Dorsolateral prefrontal cortex (tissue), 122 donors: ENCODE measurements at places on chromosomes 3 and 15.

- no peak for DNase-seq
Measured at GRCh38 chr15:90711842-90712241, 5.3 kb upstream of the BLM start.

DNA sequence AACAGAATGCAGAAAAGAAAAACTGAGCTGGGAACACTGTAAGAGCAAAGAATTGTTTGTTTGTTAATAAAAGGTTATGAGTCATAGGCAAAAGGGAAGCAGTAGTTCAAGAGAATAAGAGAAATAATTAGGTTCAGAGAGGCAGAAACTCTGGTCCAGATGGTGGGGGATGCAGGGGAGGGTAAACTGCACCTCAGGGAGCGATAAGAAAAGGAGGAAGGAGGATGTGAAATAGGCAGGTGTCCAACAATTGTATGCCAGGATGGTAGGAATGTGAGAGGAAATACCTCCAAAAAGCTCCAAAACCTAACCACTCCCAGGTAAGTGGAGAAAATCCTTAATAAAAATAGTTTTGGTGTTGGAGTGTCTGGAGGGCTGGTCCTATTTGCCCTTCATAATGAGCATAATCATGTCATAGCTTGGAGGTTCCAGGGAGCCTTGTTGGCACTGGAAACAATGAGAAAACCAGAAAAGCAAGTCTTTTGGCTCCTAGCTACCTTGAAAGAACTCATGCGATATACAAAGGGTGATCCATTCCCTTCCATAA is 405.4 kb upstream of the TBL1XR1 start:
- DNase-seq, result no peak

DNA sequence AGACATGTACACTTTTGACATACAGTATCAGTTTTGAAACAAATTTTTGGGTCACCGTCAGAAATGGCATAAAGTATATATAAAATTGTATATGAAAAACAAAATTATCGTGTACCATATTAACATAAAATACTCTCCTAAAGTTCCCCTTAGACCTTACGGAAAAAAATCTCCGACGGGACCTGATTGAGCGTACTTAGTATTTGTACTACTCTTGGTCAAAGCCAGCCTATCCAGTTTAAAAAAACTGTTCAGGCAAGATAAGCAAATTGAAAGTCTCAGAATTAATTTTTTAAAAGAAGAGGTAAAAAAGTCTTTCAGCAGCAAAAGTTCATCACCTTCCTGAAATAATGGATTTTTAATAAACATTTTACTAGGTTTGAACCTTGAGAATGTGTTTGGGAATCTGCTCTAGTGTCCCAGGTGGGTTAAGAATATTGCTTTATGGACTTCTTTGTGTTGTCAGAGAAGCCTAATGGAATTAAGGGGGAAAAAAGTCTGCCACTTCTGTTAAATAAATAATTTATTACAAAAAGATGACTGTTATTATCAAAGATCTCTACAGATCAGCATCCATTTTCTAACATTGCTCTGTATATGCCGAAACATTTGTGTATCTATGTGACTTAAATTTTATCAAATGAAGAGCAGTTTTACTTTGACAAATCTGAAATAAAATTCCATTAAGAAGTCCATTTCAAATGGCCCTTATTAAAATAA is 48.6 kb downstream of the ZBTB20 start:
- no peak for DNase-seq

- no peak for DNase-seq
Measured at GRCh38 chr3:165081183-165081582, 2.9 kb upstream of the SI start.

- DNase-seq, result no peak
Measured at GRCh38 chr3:81041331-81041730, 720.1 kb downstream of the GBE1 start.

DNA sequence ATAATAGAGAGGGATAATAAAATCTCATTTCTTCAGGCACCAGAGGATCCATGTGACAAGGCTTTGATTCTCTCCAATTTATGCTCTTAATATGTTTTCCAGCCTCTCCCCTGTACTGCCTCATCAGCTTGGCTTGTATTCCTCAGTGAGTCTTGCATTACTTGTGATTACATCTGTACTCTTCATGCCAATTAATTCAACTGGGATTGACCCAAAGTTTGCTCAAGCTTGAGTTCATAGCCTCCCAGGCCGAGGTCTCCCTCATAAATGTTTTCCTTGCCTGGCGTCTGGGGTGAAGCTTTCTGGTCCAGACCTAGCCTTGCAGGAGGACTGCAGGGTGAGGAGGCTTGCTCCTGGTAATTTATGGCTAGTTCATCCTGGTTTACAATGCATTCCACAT is 146.9 kb downstream of the CHST2 start:
- DNase-seq, result no peak

GRCh38 chr3:109806929-109807328 is 469.6 kb upstream of the DPPA4 start:
- no peak for DNase-seq

DNA sequence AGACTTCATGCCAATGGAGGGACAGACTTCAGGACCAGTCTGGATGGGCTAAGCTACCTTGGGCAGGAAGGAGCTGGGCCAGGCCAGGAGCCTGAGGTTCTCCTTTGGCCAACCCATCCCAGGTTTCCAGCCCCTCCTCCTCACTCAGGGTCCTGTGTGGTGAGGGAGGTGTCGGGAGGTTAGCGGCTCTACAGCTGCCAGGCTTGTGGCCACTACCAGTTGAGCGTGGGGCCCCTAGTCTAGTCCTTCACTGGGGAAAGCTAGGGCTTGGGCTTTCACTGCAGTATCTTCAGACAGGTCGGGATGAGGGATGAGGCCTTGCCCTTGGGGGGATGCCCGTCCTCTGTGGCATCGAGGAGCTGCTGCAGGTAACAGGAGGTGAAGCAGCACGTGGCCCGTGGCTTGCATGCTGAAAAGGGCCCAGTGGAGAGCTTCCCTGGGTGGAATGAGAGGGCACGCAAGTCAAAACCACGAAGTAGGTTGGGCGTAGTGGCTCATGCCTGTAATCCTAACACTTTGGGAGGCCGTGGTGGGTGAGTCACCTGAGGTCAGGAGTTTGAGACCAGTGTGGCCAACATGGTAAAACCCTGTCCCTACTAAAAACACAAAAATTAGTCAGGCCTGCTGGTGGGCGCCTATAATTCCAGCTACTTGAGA is 8.5 kb upstream of the FANCD2 start:
- no peak for DNase-seq

DNA sequence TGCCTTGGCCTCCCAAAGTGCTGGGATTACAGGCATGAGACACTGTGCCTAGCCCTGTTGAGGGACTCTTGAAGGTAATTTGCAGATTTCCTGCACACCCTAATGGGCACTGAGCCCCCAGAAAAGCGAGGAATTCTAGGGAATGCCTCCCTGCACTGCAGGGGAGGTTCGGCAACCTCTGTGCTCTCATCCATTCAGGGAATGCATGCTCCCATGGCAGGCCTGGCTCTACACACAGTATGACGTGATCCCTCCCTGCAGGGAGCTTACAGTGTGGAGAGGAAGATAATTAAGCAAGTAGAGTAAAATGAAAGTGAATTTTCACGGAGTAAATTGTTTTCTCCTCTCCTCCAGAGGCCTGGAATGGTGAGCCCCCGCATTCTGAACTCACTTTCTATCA is 133.3 kb upstream of the HACD2 start:
- no peak for DNase-seq

DNA sequence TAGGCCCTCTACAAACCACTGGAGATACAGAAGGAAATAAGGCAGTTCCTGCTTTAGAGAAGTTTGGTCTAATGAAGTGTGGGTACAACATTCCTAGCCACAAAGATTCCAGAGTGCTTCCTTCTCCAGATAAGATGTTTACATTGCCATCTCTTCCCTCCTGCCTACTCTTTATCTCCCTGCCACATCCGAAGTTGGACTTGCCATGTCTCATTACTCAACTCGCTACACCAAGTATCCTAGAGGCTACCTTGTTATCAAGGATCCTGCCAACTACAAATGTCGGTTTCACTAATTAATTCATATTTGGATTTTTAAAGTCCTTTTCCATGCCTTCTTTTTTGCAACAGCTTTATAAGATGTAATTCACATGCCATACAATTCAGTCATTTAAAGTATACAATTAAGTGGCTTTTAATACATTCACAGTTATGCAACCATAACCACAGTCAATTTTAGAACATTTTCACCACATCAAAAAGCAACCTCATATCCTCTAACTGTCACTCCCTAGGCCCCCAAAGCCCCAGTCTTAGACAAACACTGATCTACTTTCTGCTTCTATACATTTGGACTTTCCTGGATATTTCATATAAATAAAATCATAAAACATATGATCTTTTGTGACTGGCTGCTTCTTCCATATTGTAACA is 53.7 kb upstream of the CSTA start:
- DNase-seq, result no peak

GRCh38 chr15:80562033-80562432 is 133.1 kb upstream of the ABHD17C start:
- DNase-seq, result no peak

- DNase-seq, result no peak
Measured at GRCh38 chr3:124837065-124837464, 50.1 kb downstream of the ITGB5 start.

DNA sequence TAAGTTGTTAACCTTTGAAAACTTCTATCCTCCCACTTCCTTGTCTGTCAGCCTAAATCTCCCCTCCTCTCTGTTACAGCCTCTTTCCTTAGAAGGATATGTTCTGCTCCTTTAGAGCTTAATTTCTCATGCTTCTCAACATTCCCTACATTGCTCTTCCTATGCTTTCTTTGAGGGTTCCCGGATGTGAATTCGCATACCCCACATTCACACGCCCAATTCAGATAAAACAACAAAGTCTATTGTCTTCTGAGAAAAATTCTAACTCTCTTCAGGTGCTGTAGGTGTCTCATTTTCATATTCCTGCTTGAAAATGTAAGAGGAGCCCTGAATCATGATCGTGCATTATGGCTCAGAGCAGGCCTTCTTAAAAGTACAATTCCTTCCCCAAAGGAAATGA is 171.8 kb upstream of the DPH6 start:
- no peak for DNase-seq

GRCh38 chr3:99699841-99700240 is 61.4 kb downstream of the COL8A1 start:
- no peak for DNase-seq

DNA sequence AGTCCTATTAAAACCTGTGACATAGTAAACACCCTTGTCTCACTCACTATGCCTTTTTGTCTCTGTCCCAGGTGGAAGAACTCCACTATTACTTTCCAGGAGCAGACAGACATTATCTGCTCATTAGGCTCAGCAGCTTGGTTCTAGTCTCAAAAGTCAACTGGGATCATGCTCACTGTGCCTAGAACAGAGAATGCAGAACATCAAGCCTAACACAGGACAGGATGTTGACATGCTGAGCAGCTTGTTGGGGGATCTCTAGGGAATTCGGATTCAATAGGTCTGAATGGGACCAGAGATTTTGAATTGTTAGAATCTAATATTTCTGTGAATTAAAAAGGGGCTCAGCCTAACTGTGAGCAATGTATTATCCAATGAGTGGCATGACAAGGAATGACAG is 6.4 kb downstream of the MB21D2 start:
- no peak for DNase-seq

- no peak for DNase-seq
Measured at GRCh38 chr15:69299943-69300588, 1.4 kb downstream of the PAQR5 start.
